ENCODE measurements at places on chromosomes 12 and 14.
A peak's percentile ranks its signal among the peaks of the same experiment; 100 is the strongest.

DNA sequence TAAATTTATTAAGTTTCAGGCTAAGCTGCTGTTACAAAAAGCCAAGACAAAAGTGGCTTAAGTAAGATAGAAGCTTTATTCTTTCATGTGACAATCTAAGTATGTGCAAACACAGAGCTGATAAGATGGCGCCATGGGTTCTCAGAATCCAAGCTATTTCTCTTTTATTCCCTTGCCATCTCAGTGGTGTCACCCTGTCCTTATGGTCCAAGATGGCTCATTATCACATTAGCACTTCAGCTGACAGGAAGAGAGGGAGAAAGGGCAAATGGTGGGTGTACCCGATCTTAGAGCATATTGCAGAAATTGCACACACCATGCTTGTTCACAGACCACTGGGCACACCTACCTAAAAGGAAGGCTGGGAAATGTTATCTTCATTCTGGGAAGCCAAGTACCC is 211.7 kb downstream of the TMTC2 start:
- DNase-seq, result no peak

- DNase-seq, result no peak
These were observed 380.3 kb downstream of the CCER1 start for GRCh38 chr12:90574676-90575075.

GRCh38 chr12:12441429-12441807 is 84.5 kb downstream of the BORCS5 start:
- DNase-seq, result no peak

- DNase-seq, result peak; percentile 56
These were observed 1.6 kb downstream of the FMNL3 start for GRCh38 chr12:49705479-49706134.

DNA sequence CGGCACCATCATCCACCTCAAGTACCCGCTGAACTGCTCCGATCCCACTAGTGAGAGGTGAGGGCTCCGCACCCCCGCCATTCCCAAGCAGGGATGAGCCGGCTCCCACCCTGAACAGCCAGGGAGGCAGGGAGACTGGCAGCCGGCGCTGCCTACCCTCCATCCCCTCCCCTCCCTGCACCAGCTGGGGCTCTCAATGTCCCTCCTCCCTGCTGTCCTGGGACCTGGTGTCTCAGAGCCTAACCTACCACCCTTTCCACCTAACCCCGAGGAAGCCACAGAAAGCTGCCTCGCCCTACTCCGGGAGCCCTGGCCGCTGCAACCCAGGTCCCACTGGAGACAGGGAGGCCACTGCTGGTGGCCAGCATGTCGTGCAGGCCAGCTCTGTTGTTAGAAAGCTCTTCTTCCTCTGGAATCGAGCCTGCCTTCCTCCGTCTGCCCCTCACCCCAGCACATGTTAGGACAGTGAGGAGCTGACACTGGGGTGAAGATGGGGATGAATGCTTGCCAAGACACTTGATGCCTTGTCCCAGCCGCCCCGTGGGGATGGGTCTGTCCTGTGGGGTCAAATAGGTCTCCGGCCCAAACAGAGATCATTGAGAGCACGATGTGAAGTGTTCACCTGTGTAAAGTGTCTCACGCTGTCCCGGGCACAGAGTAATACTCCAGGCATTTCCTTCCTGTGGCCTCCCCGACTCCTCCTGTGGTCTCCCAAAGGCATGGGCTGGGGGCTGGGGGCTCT is 1.1 kb downstream of the PTPN6 start:
- DNase-seq, result peak; percentile 47

- DNase-seq, result no peak
These were observed 139.6 kb downstream of the PRKCH start for GRCh38 chr14:61460718-61461611.

GRCh38 chr12:131088701-131089530 is 135.2 kb downstream of the ADGRD1 start:
- no peak for DNase-seq

- no peak for DNase-seq
These were observed 115.0 kb upstream of the CPM start for GRCh38 chr12:69047990-69048389.

DNA sequence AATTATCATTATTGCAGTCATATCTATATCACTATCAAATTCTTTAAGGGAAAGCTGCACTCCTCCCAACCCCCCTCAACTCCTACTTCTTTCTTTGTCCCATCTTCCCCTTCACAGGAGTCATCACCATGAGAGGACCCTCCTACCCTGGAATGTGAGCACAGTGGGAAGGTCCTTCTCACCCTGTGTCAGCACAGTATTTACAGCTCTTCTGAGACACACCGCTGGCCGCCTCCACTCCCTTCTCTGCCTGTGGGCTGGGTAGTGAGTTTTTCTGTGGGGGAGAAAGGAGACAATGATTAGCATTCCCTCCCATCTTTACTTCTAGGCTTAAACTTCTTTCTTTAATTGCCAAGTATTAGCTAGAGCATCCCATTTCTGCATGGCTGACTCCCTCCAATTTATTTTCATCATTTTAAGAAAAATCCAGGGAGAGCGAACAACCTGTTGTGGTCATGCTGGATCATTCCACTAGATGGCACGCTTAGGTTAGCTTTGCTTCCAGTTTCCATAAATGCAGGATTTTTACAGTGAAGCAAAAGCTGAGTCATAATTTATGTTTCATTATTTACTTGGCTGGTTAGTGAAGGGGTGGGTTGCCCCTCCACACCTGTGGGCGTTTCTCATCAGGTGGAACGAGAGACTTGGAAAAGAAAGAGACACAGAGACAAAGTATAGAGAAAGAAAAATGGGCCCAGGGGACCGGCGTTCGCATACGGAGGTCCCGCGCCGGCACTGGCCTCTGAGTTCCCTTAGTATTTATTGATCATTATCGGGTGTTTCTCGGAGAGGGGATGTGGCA is 188.5 kb downstream of the ALX1 start:
- DNase-seq, result peak; percentile 86

GRCh38 chr12:16901946-16902345 is 296.0 kb upstream of the LMO3 start:
- DNase-seq, result no peak

DNA sequence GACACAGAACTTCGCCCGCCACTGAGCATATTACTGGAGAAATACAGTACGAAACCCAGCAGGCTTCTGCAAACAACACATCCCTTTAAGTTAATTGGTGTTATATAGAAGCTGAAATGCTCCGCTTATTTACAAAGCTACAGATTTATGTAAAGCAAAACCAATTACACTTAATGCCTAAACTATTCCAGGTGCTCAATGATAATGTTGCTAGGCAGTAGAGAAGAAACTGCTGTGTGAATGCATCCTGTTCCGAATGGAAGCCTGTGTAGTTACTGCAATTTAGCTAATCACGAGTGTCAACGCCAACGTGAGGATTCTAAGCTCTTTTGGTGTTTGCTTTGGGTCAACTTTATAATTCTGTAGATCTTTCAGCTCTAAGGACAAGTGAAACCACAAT is 89.8 kb downstream of the SLC15A5 start:
- no peak for DNase-seq

GRCh38 chr14:34926552-34926951 is 51.4 kb upstream of the BAZ1A start:
- no peak for DNase-seq

DNA sequence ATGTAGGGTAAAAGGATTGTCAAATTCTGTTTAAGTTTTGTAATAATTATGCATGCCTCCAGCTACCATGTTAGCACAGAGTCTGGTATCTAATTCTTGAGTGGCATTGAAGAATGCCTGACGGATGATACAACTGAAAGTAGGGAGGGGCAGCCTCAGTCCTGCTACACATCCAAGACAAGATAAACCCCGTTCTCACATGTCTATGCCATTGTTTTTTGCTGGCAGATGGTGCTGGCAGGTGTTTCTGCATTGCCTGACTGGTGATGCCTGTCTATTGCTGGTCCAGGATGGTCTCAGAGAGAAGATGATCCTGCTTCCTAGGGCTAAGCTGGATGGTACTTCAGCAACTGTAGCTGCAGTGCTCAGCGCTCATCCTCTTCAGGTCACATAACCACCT is 245.8 kb upstream of the NAV3 start:
- DNase-seq, result no peak

DNA sequence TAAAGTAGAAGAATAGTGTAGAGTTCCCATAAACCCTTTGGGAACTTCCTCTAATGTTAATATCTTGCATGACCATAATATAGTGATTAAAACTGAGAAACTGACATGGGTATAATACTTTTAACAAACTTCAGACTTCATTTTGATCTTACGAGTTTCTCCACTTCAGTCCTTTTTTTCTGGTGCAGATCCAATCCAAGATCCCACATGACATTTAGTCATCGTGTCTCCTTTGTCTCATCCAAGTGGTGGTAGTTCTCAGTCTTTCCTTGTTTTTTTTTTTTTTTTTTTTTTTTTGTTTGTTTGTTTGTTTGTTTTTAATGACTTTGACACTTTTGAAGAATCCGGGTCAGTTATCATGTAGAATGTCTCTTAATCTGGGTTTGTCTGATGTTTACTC is 179.2 kb downstream of the CACNA1C start:
- no peak for DNase-seq

DNA sequence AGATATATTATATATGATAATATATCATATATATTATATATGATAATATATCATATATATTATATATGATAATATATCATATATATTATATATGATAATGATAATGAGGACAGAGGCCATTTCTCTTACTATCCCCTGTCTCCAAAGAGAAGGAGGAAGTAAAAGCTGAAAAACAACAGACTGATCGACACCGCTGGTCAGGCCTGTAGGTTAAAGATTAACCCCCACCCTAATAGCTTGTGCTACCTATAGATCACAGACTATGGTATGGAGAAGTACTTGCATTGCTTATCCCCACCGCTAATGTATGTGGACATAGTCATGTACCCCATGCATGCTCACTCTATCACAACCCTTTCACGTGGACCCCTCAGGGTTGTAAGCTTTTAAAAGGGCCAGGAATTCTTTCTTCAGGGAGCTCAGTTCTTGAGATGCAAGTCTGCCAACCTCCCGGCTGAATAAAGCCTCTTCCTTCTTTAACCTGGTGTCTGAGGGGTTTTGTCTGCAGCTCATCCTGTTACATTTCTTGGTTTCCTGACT is 786.1 kb upstream of the TMEM132C start:
- no peak for DNase-seq

DNA sequence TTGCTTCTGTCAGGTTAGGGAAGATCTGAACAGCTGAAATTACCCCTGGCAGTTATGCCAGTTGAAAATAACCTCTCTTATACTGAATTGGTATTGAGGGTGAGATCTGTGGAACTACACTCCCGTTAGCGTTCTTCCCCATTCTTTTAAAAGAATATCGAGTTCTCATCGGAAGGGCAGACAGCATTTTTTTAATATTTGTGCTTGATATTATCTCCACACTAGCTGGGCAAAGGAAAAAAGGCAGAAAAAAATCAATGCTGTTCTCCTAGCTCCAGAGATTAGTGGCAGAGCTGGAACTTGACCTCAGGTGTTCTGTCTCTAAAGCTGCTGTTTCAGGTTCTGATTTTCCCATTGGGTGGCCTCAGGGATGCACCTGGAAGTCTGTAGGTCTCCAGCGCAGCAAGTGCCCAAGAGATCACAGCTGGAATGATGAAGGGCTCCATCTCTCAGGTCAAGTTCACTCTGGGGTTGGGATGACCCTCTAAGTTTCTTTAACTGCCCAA is 67.5 kb downstream of the SLC38A1 start:
- no peak for DNase-seq

DNA sequence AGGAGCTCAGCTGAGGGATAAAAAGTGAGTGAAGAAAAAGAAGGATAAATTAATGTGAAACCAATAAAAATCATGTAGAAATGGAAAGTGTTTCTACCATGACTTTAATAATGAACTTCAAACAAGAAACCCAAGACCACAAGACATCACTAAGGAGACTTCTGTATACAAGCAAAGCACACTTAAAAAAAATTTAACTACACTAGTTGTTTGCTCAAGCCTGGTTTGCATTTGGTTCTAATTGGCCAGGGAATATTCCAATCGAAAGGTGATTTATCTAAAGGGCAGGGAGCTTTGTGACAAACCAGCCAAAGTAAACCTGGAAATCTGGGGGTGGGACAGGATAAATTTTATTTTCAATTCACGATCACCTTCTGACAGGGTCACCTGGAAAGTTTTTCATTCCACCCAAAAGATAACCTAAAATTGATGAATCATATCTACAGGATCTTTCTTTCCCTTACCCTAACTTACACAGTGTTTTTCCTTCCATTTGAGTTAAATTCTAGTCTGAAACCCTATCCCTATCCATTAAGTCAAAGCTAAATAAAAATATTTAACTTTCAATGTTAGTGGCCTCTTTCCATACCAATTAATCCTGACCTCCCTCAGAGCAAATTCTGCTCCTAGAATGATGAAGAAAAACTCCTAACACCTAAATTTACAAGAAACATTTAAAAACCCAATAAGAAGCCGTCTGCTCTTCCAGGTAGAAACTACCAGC is 2.6 kb downstream of the EGLN3 start:
- DNase-seq, result no peak

DNA sequence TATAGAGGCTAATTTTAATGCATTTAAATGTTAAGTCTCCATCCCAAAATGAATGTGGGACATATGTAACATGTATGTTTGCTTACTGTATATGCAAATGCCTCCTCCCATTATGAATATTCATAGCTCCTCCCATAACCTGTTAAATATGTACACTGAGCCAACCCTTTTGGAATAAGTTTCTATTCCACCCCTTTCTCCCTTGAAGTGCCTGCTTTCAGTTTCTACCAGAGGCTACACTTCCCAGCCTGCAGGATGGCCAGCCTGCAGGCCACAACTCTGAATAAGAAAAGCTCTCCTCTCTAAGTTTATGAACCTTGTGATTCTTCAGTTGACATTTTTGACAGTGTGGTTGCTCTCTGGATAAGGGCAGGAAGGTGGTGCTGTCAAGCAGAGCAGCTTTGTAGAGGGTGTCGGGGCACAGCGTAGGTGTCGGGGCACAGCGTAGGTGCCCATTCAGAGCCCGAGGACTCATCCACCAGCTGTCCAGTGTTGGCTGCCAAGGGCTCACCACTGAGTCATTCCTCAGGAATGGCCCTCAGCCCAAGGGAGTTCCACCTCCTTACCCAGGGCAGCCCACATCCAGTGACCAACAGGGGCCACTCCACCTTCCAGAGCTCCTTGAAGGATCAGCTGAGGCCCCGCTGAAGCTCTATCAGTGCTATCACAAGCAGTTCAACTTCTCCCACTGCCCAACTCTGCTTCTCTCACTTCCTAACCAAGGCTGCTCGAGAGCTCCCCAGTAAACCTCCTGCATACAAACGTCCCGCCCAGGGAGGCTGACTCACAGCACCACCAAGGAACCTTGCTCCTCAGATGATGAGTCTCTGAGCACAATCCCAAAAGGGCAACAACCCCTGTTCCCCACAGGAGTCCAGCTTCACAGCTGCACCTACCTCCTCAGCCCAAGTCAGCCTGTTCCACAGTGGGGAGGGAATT is 31.4 kb downstream of the VWF start:
- DNase-seq, result no peak

GRCh38 chr12:13940335-13940865 is 41.0 kb downstream of the GRIN2B start:
- no peak for DNase-seq

- no peak for DNase-seq
These were observed 3.8 kb upstream of the TSPAN8 start for GRCh38 chr12:71161591-71161990.

GRCh38 chr12:119994892-119995658 is 6.0 kb downstream of the BICDL1 start:
- no peak for DNase-seq
